ENCODE measurements at places on chromosomes 7 and 10.

- no peak for DNase-seq
These were observed 1.7 kb upstream of the POU6F2 start for GRCh38 chr7:38975944-38976392.

- peak; percentile 40 for DNase-seq
These were observed 301.3 kb downstream of the RNLS start for GRCh38 chr10:88281592-88282347.

DNA sequence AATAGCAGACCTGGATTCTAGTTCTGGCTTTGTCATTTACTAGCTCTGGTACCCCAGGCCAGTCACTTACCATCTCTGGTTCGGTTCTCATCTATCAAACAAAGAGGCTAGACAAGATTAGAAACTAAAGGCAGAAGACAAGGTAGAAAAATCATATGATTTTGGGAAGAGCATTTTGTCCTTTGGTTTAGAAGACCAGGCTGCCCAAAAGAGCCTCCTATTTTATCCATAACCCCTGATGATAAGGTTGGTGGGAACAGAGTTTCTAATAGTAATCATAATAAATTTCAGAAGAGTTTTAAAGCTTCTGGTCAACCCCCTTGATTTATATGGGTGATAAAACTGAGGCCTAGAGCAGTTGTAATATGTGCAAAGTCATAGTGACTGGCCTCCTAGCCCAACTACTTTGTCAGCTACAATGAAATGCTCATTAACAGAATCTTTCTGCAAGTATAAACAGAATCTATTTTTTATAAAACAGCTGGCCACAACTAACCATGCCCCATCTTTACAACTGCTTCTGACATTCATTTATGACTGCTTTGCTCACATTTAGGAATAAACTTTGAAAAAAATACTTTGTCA is 23.4 kb downstream of the COX15 start:
- no peak for DNase-seq

DNA sequence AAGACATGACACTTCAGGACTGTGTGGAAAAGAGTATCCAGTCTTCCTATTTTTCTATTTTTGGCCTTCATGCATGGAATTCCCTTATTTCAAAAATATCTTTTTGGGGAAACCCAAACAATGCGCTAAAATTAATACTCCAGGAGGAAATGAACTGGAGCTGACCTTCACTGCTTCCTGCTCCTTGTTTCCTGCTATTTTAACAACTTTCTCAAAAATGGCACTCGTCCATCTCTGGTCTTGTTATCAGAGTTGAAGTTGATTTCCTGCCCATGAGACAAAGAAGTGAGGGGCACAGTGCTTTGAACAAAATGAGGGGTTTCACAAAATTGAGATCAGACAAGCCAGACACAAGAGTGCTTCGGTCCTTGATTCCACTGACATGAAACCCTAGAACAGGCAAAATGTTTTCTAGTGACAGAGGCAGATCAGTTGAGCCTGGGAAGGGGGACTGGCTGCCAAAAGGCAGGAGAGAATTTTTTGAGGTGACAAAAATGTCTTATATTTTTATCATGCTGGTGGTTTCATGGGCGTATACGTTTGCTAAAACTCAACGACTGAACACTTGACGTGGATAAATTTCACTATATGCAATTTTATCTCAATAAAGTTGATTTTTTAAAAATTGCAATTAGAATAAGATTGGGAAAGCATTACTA is 193.2 kb downstream of the CREB5 start:
- DNase-seq, result no peak

- no peak for DNase-seq
These were observed 60.0 kb downstream of the RAPGEF5 start for GRCh38 chr7:22296916-22297315.

DNA sequence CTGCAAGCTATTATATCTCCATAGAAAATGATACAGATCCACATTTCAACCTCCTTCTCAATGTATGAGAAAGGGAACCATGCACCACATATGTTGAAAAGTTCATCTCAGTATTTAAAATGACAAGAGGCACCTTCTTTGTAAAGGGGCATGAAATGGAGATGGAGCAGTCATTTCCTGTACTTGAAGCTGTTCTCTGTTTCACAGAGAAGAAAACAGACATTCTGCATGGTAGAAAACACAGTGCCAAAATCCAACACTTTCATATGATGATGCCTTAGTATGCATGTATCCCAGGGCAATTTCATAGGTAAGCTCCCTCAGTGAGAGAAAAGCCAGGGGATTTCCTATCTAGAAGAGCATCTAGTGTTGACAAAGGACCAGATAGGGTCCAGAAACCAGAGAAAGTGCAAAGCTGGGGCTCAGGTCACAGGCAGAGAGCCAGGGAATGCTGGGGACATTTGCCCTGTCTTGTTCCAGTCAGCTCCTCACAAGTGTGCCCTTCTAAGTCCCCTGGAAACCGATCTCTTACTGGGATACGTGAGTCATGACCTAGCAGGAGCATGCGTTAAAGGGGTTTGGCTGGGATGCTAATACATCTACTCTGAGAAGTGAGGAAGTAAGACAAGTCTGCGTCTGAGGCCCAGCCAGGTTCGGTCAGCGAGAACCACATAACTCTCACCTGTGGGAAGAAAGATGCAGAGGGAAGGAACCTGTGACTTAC is 118.7 kb downstream of the ICA1 start:
- DNase-seq, result no peak

GRCh38 chr10:123149568-123150270 is 1.8 kb downstream of the HMX2 start:
- no peak for DNase-seq

DNA sequence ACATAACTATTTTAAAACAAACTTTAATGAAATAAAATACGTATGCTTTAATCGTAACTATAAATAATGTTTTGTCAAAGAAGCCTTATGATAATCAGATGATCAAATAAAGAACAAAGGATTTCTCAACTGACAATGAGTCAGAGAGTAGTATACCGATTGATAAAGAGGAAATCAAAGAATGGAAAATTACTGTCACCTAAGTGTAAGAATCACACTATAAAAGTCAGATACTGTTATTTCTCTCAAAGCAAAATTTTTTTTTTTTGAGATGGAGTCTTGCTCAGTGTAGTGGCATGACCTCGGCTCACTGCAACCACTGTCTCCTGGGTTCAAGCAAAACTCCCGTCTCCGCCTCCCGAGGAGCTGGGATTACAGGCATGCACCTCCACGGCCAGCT is 18.8 kb downstream of the DNAJC2 start:
- DNase-seq, result no peak

DNA sequence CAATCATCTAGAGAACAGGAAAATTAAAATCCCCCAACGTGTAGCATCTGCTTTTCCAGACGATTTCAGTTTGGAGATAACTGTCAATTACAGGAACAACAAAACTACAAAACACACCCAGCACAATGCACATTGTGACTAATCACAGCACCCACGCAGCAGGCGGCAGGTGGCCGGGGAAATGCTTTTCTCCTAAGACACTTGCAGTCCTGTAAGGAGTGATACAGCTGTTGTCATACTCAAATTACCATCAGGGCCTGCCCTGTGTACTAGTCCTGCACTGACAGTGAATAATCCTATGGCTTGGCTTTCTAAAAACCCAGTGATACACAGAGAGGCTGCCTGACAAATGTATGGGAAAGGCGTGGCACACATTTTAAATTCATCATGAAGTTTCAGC is 37.8 kb downstream of the COBL start:
- DNase-seq, result no peak

GRCh38 chr7:135420786-135421185 is 89.1 kb downstream of the CNOT4 start:
- no peak for DNase-seq

GRCh38 chr7:114952296-114952695 is 30.4 kb downstream of the MDFIC start:
- DNase-seq, result no peak

DNA sequence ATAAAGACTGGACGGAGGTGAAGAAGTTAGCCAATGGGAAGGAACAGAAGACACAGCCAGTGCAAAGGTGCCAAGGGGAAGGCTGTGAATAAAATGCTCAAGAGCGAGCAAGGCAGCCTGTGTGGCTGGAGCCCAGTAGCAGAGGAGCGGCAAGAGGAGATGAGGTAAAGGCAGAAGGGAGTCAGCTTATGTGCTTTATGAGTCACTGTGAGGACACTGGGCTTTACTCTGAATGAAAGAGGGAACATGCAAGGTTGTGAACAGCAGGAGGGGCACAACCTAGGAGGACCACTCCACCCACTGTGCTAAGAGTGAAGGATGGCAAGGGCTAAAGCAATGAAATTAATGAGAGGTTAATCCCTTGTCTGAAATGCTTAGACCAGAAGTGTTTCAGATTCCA is 129.0 kb upstream of the ODAD2 start:
- no peak for DNase-seq

DNA sequence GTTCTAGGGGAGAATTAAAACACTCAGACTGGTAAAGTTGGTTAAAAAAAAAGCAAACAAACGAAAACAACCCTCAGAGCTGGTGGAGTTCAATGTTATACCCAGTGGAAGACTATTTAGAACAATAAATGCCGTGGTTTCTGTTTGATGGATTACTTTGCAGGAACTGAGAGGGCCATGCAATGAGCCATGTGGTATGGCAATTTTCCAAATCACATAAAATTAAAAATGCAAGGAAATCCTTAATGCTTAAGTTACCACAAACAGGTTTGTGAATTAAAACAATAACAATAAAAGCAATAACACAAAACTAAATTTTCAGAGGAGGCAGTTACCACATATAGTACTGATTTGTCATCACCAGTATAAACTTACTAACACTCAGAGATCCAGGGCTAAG is 96.9 kb downstream of the RTKN2 start:
- no peak for DNase-seq

GRCh38 chr7:159144758-159145489 is at the start of gene VIPR2:
VIPR2 (minus strand) TSS chr7:159144867; CDS start chr7:159144771, 96 bp downstream.
- DNase-seq, result no peak

- DNase-seq, result no peak
These were observed 177.1 kb downstream of the FRMD4A start for GRCh38 chr10:14153570-14154055.

- DNase-seq, result peak; percentile 68
These were observed 58.4 kb upstream of the MACROH2A2 start for GRCh38 chr10:69994262-69994661.

DNA sequence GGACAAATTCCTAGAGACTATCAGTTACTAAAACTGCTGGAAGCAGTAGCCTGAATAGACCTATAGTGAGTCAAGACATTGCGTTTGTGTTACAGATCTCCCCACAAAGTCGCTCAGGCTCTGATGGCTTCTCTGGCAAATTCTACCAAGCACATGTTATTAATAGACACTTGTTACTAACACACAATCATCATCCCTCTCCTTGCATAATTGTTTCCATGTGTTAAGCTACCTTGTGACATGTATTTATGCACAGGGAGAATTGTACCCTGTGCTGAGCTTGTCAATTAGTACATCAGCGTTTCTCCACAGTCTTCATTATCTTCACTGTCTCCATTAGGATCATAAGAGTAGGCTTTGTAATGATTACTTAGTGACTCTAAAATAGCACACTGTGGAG is 31.2 kb downstream of the DYNC2I1 start:
- no peak for DNase-seq

DNA sequence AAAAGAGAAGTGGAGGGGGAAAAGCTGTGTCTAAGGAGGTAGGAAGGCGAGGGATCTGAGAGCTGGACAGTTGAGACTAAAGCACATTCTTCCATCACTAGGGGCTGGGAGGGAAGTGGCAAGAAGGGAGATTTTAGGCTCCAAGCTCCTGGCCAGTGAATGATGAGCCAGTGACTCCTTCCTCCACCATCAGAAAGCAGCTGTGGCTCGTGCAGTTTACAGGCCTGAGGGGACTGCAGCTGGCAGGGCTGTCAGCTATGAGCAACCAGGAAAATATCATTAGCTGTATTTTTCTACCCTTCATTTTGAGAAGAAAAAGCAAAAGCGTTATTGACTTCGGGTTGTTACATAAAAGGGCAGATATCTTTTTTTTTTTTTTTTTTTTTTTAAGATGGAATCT is 60.7 kb downstream of the GPAM start:
- no peak for DNase-seq

- no peak for DNase-seq
These were observed 20.1 kb downstream of the CYTH3 start for GRCh38 chr7:6252341-6252746.

GRCh38 chr10:78454123-78454645 is 420.5 kb downstream of the RPS24 start:
- DNase-seq, result no peak

DNA sequence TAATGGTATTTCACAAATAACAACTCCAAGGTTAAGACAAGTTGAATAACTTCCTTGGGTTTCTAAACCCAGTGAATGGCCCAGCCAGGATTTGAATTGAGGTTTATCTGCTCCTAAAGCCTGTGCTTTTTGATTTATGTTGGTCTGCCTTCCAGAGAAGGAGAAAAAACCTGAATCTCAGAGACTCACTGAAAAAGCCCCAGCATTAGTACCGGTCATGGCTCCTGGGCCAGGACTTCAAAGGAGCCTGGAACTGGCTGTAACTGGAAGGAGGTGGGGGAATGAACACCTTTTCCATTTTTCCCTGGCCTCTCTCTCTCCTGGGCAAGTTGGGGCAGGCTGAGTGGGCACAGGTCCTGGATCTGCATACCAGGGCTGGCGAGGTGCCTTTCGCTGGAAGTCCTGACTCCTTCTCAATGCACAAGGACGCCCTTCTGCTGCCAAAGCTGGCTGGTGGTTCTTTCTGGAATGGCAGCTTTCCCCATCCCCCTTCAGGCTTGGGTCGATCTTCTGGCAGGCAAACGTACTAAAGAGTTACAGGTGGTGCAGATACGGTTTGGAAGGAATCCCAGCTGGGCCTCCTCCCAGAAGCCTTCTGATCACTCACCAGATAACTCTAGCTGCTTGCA is 268.2 kb downstream of the PTEN start:
- DNase-seq, result no peak

- DNase-seq, result peak; percentile 83
These were observed 238.0 kb upstream of the INHBA start for GRCh38 chr7:41940760-41941343.

DNA sequence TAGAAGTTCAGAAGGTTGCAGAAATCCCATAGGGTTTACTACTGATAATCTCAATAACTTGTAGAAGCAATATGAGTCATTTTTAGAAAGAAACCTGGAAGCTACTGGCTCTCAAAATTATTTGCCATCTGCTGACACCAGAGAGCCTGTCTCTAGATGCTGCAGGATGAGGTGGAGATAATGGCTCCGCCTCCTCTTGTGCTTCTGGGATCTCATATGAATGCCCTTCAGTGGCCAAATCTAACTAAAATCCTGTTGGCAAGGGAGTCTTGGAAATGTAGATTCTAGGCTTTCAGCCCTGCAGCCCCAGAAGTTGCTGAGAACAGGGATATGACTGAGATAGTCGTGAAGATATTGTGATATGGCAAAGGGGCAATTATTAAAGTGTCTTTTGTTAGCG is 348.1 kb downstream of the CCSER2 start:
- no peak for DNase-seq

- no peak for DNase-seq
These were observed 13.9 kb downstream of the TRIM8 start for GRCh38 chr10:102657984-102658724.
